Bronchial epithelial cell (primary cell): ENCODE measurements at places on chromosomes 3 and 15. TPM values are rescaled to one million over a fixed set of nuclear protein-coding genes. Genes with fewer than 3 reads are reported as not detected.

The TLE3 gene
- 19.2 and 21.8 TPM in 2 replicates for total RNA-seq

The HRH1 gene
- total RNA-seq: 2.6 and 3.7 TPM in 2 replicates

The ADCY5 gene
- total RNA-seq: not detected in 2 replicates

The LRRC3B gene
- not detected in 2 replicates for total RNA-seq

The FOXB1 gene
- total RNA-seq: not detected in 2 replicates

The PAK2 gene
- 36.2 and 36.9 TPM in 2 replicates for total RNA-seq

The CPB1 gene
- not detected in 2 replicates for total RNA-seq

The GP5 gene
- total RNA-seq: under 0.01 TPM in 2 replicates

DNA sequence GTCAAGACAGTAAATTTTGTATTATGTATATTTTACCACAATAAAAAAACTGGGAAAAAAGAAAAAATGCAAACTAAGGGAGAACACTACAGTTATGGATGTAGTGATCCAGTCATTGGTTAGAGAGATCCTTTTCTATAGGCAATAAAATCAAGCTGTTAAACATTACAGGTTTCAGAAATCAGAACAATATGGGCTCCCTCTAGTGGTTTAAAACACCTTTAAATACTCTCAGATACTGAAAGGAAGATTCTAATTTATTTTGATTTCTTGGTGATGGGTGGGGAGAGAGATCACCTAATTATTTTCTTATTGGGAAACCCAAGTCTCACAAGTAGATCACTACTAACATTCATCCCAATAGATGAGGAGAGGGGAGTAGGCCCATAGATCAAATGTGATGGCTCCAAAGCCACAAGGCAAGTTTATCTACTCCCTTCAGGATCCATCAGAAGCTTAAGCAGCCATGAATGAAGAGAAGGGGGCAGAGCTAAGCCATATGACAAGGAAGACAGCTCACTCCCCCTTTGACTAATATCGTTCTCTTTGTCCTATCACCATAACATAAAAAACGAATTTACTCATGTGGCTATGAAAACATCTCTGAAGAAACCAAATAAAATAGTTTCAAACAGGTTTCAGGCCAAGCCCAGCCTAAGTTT is 118.6 kb downstream of the ANO10 start:
- peak; percentile 45 for DNase-seq

- no peak for DNase-seq
Observed at GRCh38 chr15:40108061-40108854, 421 bp downstream of the BMF start.

DNA sequence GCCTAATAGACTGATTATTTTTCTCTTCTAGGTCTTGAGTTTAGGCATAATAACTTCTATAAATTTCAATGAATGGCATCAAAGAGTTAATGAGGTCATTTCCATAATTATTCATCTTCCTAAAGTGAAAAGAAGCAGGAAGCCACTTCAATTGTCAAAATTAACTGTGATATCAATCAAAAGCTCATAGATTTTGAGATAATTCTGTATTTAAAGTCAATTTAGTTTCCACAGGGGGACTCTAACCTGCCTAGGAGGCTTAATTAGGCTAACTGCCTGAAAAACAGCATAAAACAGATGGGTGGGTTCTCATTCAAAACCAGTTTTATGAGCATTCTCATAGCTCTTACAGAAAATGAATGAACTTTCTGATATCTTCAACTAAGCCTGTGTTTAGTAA is 177.8 kb downstream of the OTOL1 start:
- DNase-seq: no peak

DNA sequence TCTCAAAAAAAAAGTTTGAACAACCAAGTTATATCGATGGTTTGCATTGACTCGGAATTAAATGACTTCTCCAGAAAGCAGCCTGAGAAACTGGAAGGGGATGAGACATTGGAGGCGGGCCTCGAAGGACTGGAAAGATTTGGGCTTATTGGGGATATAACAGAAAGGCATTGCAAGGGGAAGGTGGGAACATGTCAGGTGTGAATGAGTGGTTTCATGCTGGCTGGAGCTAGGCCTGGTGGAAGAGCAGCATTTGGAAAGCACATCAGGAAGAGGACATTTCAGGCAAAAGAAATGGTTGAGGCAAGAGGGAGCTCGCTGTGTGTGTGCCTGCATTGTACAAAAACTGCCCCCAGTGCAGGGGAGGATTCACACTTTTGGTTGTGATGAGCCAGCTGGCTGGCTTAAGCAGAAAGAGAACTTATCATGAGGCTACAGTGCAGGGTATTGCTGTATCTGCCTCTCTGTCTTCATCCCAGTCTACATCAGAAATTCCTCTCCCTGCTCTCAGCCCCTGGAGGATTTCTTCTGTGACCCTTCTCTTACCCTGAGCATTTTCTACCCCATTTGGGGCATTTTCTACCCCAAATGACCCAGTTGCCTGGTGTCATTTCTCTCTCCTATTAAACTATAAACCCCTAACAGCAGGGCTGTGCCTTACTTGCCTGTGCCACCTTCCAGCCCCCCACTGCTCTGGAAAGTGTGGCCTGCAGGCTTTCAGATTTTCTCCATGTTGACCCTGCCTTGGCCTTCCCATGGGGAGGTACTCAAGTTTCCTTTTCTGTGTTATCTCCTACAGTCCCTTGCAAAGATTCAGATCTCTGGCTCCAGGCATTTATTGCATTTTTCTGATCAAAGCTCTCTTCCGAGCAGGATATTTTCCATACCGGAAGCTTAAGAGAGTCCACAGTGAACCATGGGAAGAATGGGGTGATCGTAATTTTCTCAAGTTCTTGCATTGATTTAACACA is 64.4 kb upstream of the FLNB start:
- no peak for DNase-seq

DNA sequence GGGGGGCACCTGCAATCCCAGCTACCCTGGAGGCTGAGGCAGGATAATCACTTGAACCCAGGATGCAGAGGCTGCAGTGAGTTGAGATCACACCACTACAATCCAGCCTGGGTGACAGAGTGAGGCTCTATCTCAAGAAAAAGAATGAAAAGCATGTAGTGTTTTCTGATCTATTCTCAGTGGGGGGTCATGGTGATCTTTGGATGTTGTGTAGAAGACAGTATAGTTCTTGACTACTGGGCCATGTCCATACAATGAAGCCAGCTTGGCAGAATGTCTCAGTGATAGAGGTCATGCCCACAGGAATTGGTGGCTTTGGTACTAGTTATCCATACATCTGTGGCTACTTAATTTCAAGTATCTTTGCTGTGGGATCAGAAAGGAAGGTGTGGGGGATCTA is 26.8 kb upstream of the NANOGP8 start:
- DNase-seq: no peak

GRCh38 chr15:55907797-55908196 is 85.6 kb downstream of the NEDD4 start:
- DNase-seq: peak; percentile 99

DNA sequence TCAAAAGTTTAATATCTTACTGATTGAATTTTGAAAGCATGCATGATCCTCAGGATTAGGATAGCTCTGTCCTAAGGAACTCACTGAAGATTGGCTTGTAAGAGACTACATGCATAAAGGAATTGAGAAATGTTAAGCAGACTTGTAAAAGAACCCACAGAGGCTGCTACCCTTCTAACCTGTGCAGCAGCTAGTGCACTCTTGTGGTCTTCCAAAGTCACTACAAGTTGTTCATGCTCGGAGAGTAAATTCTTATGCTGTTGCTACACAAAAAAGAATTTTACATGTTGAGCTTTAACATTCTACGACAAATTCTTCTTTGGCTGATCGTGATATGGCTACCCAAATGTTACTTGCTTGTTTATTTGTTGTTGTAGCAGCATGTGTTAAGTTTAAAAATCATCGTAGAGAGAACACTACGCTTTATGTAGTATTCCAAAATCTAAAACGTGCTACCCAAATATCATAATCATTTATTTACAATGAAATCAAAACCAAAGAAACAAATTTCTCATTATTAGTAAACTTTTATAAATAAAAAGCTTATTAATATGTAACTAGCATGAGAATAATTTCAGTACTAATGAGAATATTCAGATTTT is 55.0 kb downstream of the GOLIM4 start:
- DNase-seq: peak; percentile 59

- DNase-seq: no peak
Observed at GRCh38 chr3:49170744-49171118, 667 bp upstream of the KLHDC8B start.

GRCh38 chr15:27479296-27480140 is 508.5 kb downstream of the GABRG3 start:
- peak; percentile 96 for DNase-seq

DNA sequence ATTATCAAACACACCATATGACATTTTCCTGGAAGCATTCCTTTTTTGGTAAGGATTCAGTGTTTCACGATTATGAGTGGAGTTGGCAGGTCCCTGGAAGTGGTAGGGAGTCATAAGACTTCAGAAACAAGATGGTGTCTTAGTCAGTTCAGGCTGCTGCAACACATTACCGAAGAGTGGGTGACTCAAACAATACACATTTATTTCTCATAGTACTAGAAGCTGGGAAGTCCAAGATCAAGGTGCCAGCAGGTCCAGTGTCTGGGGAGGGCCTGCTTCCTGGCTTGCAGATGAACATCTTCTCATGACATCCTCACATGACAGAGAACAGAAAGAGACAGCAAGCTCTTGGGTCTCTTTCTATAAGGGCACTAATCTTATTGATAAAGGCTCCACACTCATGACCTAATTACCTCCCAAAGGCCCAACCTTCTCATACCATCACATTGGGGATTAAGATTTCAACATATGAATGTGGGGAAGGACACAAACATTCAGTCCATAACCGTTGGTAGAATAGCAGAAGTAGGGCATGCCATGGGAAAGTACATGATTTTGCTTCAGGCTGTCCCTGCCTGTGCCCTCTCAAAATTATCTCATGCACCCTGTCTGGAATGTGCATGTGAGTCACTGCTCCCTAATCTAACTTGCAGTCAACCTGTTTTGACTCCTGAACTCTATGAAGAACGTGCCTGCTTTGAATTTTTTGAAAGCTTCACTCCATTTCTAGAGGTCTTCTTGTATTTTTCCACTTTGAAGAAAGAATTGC is 72.5 kb downstream of the GTPBP8 start:
- peak; percentile 65 for DNase-seq

- no peak for DNase-seq
Observed at GRCh38 chr3:99659951-99660350, 21.6 kb downstream of the COL8A1 start.

GRCh38 chr3:153273767-153274435 is 111.9 kb downstream of the RAP2B start:
- DNase-seq: peak; percentile 82

GRCh38 chr3:171980578-171981270 is 58.7 kb upstream of the FNDC3B start:
- no peak for DNase-seq

DNA sequence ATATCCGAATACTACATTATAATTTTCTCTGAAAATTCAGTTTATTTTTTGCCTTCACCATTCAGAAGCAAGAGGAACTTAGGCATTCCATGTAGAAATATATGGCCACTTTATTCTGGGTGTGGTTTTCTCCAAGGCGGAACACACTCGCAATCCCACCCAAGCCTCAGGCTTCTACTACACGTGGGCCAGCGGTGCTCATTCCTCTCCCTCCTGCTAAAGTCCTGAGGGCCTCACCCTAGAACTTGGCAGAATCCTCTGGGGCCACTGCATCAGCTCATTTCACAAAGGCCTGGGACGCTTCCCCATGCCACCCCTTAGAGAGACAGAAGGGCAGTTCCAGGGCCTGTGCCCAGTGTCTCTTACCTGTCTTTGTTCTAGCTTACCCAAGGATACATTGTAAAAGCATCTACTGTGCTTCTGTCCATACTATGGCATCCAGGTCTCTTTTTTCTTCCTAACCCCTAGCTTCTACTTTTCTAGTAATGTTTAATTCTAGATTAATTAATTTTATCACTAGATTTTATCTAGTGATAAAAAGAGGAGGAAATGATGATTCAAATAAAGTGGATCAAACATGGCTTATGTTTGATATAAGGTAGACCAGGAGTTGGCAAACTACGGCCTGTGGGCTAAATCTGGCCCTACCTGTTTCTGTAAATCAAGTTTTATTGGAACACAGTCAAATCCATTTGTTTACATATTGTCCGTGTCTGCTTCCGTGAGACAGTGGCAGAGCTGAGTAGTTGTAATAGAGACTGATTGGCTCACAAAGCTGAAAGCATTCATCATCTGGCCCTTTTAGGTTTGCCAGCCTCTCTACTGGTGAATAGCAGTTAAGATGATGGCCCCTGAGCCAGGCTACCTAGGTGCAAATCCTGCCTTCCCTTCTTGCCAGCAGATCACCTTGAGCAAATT is 29.8 kb downstream of the LARS2 start:
- DNase-seq: peak; percentile 83

DNA sequence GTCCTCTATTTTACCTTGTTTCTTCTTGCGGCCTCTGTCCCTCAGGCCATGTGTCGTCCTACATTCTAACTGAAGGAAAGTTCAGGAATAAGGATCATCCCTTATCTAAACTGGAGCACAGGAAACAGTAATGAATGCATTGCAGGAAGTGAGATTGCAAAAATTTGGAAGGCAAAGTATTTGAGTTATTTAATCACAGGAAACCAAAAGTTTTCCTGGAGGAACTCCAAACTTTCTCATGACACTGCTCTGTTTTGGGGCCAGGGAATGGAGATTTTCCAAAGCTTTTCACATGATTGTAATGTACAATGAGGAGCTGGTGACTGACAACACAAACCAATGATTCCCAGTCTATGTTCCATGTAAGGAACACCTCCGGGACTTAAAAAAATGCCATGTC is 57.8 kb upstream of the PLSCR4 start:
- DNase-seq: no peak

DNA sequence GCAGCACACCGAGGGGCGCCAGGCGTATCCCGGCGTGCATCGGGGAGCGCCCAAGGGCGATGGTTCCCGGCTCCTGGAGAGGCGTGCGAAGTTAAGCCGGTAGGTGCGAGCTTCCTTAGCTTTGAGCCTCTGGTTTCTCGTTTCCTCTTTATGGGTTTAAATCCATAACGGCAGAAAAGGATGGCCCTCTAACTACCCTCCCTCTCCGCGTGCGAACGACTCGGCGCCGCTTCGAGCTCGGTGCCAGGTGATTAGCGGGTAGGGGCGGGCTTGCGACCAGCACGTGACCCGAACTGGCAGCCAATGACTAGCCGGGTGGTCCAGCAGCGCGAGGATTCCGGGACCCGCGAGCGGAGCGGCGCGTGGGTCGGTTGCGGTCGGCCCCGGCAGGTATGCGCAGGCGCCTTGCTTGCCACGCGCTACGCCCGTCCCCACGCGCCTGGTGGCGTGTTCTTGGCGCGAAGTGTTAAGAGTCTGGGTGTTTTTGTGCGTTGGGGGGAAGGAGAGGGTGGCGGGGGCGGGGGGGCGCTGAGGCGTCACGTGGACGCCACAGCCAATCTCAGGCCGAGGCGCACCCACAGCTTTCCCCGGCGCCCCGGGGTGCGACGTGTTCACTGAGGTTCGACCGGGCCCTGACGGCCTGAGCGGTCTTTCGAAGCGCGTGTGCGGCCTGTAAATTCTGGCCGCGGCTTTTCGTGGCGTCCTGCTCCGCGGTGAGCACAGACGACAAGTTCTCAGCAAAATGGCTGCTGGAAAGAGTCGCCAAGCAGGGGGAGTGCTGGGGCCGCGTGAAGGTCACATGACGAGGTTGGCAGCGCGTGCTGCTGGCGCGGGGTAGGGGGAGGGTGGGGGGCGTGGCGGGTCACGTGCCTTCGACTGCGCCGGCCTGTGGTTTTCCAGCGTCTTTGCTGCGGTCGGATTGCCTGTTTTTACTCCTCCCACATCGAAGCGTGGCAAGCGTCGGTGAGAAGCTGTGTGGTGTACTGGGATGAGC is 38.7 kb upstream of the MGA start:
- DNase-seq: peak; percentile 41
